ENCODE measurements at places on chromosomes 2 and 18.

- no peak for DNase-seq
These were observed 195.4 kb upstream of the RMP24 start for GRCh38 chr18:35777039-35777438.

DNA sequence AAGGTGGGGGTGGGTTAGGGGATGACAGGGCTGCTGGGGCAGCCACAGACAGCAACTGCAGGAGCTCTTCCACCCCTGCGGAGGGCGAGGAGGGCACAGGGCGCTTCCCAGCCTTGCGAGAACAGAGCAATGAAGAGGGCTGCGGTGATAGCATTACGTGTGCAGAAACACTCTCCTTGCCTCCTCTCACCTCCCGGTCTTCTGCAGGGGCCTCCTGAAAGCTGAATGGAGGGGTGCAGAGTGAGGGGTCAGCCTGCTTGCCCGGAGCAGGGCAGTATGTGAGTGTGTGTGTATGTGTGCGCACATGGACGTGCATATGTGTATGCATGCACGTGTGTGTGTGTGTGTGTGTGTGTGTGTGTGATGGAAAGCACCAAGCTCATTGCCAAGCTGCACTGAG lies 29.5 kb upstream of the IL1R2 start:
- no peak for DNase-seq

DNA sequence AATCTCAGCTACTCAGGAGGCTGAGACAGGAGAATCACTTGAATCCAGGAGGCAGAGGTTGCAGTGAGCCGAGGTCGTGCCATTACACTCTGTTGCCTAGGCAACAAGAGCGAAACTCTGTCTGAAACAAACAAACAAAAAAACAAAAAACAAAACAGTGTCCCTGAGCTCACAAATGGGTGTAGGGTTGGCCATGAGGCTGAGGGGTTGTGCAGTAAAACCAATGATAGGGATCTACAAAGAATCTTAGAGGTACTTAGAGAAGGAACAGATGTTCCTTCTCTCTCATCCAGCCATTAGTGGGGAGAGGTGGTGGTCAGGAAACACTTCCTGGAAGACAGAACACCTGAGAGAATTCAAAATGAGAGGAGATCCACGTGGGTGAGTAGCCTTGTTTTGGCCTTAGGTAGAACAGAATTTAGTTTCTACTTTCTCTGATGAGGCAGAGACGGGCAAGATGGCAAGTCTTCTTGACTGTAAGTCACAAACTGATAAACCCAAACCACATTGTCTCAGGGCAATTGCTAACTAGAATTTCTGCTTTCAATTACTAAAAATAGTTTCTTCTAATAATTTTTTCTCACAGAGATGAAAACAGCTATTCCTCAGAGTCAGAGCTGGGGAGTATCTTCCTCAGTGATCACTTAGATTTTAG lies 61.5 kb upstream of the PPM1B start:
- DNase-seq = no peak

GRCh38 chr2:47561906-47562305 lies 158.9 kb downstream of the MSH2 start:
- DNase-seq = no peak

GRCh38 chr2:168649562-168649961 lies 152.9 kb upstream of the NOSTRIN start:
- DNase-seq = no peak

DNA sequence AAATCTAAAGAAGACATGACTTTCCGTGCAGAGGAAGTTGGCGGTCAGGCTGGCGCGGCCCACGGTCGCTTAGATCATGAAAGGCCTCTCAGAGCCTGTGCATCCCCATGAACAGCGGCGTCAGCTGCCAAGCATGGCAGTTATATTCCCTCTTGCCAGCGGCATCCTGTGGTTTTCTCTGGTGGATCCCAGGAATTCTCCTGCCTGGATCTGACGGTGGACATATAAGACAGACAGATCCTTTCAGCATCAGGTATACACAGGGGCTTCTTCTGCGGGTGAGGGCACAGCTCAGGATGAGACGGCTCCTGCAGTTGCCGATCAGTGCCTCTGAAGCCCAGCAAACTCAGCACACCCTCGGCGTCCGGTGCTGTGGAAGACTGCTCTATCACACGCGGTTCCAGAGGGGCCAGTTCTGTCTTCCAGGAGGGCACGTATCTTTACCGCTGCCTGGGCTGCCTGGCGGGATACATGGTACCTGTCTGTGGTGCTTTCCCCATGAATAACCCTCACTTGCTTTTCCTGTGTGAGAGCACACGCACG lies 157.8 kb downstream of the LDLRAD4 start:
- DNase-seq = no peak

GRCh38 chr2:40197121-40197520 lies 254.8 kb downstream of the SLC8A1 start:
- DNase-seq = no peak

GRCh38 chr18:33444709-33445108 lies 4.2 kb upstream of the CCDC178 start:
- DNase-seq = no peak

DNA sequence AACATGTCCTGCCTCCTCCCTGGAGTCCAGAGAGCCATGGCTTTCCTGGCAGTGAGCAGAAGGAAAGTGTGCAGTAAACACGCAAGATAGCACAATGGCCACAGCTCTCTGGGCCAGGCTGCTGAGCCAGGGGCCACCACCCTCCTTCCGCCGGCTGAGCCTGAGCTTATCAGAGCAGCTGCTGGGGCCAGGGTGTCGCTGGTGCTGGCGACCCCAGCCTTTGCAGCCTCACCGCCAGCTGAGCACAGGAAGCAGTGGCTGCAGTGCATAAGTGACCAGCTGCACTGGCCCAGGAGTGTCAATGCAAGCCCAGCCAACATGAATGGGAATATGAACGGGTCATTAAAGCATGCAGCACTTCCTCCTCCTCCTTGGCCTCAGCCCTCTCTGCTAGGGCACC lies 172.0 kb downstream of the ZFP36L2 start:
- no peak for DNase-seq

DNA sequence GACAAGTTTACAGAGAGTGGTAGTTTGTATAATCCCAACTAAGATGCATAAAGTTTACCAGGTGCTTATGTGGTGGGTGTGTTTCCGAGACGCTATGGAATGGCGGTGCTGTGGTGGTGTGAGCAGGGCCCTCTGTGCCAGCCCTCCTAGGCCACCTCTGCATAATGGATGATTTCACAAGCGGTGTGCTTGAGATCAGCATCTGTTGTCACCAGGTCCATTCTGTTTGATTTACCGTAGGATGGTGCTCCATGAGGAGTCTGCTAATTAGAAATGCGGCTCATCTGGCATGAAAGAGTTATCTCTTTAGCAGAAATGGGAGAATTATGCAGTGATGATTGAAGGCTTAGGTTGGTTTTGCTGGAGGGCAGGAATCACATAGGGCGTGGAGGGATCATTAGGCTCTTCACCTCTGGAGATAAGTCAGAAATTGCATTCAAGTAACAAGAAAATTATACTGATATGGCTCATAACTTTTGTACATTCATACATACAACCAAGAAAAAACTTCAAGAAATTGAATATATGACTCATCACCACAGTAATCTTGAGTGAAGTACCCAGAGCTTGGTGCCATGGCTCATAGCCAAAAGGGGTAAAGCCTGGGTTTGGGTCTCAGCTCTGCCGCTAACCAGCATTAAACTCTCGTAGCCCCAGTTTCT lies 41.4 kb downstream of the CRIM1 start:
- no peak for DNase-seq

DNA sequence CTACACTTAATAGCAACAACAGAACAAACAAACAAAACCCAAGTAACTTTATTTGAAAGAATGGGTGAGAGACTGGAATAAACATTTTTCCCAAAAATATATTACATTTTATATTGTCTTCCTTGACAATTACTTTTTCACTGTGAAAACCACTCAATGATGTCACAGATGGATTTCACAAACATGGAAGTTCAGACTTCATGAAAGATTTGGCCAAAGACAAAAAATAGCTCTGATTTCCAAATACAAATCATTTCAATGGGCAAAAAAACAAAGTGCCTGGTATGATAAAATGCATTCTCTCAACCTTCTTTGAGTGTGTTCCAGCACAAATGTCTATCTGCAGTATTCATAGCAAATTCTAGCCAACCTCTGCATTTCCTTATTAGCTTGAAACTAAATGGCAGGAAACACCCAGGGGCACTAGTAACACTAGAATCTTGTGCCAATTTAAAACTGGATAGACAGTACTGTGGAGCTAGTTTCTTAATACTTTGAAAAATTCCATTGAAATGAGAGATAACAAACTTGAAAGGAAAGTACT lies 28.5 kb upstream of the NAPG start:
- DNase-seq = no peak

GRCh38 chr2:4628998-4629501 lies 925.7 kb downstream of the DCDC2C start:
- no peak for DNase-seq

- no peak for DNase-seq
These were observed 99.3 kb upstream of the DNAJC10 start for GRCh38 chr2:182616471-182617393.

DNA sequence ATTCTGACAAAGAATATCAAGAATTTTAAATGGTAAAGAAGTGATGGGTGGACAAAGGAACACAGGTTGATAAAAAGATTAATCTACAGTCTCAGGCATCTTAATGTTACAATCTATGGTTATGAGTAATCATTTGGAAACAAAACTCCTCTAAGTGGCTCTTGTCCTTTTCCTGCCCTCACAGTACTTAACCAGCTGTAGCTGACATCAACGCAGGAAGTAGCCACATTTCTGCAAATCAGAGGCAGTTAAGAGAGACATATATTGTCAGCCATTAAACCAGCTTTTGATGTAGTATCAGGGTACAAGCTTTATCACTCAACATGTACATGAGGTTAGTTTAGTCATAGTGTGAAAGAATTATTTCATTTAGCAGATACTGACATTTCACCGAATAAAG lies 244.6 kb downstream of the NR4A2 start:
- no peak for DNase-seq

DNA sequence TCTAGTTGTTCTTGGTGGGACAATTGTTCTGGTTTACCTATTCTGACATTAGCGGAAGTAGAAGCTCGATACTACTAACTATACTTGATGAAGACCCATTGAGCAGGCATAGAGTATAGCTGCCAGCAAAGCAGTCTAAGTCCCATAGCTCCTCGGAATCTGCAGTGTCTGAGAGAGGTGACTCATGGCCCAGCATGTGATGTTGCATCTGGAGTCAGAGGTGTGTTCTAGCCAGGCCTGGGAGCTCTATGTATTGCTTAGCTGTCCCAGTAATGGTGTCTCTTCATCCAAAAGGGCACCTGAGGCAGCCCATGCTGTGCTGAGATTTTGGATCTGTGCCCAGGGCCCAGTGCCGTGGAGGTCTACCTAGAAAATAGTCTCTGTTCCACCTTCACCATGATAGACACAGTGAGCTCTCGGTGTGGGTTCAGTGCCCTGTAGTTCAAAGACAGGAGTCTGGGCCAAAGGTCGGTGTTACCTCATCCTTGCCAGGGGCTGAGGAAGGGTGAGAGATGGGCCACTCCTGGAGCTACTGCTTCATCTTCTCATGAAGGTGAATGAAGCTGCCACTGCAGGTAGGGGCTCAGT lies 47.3 kb downstream of the MEX3C start:
- no peak for DNase-seq

DNA sequence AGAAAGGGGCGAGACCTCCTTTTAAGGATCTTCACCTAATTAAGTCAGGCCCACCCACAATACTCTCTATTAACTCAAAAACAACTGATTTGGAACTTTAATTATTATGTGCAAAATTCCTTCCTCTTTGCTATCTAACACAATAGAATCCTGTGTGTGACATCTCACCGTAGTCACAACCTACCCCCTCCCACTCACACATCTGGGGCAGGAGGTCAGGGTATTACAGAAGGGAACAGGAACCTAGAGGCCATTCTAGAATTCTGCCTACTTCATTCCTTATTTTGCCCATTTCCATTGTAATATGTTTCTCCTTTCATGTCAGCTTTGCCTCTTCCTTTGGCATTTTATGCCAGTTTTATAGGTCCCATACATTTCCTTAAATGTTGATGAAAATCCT lies 829.3 kb upstream of the ID2 start:
- no peak for DNase-seq

DNA sequence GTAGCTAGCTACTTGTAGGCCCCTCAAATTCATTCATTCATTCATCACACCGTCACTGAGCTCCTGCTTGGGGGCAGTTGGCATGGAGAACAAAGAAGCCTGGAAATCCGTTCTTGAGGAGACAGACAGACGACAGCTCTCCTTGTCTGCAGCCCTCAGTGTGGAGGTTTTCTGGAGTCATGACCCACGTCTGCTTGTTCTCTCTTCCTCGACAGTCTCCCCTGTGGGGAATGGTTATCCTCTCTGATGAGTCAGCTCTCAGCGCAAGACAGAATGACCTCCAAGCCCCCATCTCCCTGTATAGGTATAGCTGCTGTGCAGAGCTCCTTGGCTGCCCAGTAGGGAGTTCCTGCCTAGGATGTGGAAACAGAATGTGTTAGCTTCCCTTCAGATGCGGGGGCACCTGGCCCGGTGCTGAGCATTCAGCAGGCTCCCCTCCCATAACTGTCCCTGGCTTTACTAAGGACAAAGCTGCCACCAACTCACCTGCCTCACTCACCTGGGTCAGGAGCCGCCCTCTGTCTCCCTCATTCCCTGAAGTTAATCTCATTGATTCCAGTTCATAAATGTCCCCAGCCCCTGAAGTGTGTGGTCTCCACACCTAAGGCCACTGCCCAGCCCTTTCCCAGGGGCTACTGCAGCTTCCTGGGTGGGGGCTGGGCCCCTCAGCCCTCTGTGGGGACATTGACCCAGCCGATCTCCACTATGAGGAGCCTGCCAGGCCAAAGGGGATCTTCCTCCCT lies 124.7 kb downstream of the ACKR3 start:
- DNase-seq = no peak

DNA sequence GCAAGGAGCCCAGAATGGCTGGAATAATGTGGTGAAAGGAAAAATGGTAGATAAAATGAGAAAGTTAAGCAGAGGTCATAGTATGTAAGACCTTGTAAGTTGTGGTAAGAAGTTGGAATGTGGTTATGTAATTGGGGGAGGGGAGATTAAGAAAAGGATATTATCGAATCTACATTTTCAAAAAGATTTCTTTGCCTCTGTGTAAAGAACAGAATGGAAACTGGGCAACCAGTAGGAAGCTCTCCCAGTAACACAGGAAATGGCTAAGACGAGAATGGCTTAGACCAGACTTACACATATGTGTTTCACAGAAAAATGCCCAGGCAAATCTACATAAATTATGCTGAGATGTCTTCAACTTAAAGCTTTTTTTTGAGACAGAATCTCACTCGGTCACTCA lies 13.2 kb downstream of the MEMO1 start:
- no peak for DNase-seq

- DNase-seq = no peak
These were observed 42.6 kb downstream of the ASAP2 start for GRCh38 chr2:9249020-9249800.

- no peak for DNase-seq
These were observed 118.6 kb downstream of the PARD3B start for GRCh38 chr2:204663816-204664425.

- no peak for DNase-seq
These were observed 76.3 kb downstream of the SOWAHC start for GRCh38 chr2:109690457-109690821.

DNA sequence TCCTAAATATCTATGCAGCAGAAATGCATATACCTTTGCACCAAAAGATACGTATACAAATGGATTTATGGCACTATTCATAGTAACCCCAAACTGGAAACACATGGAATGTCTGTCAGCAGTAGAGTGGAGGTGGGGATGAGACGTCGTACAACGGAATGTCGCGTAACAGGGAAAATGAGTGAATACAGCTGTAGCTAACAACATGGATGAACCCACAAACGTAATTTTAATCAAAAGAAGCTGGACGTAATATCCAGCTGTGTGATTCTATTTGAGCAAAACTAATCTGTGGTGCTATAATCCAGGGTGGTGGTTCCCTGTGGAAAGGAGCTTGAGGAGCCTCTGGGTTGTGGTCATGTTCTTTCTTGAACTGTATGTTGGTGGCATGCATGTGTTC lies 89.9 kb downstream of the MTA3 start:
- DNase-seq = no peak

Measured in NK-92 treated with Interleukin-12 subunit alpha and Interleukin-12 subunit beta, amount 100 ng/mL, for 24 hours (cell line).